Melanocyte of skin (primary cell): ENCODE measurements at places on chromosomes 3 and 15. TPM values are rescaled to one million over a fixed set of nuclear protein-coding genes. Genes with fewer than 3 reads are reported as not detected.

The FOXB1 gene
- not detected in 2 replicates for total RNA-seq

The PPCDC gene
- 10.2 and 19.6 TPM in 2 replicates for total RNA-seq

The ARPP21 gene
- not detected in 2 replicates for total RNA-seq

The PP2D1 gene
- not detected in 2 replicates for total RNA-seq

The NR2C2 gene
- 20.0 and 24.1 TPM in 2 replicates for total RNA-seq

The CCR9 gene
- total RNA-seq, result not detected in 2 replicates

The SNX22 gene
- under 0.01 TPM in 1 of 2 replicates, not detected in the other for total RNA-seq

The MASP1 gene
- 0.36 TPM in 1 of 2 replicates, not detected in the other for total RNA-seq

The SLC28A1 gene
- not detected in 2 replicates for total RNA-seq

The LRRC34 gene
- 5.2 and 10.2 TPM in 2 replicates for total RNA-seq

The SMCO1 gene
- not detected in 2 replicates for total RNA-seq

The SCG5 gene
- 0.33 and 2.3 TPM in 2 replicates for total RNA-seq

The TTLL13 gene
- total RNA-seq, result not detected in 2 replicates

The NR2E3 gene
- total RNA-seq, result not detected in 2 replicates

The TAGLN3 gene
- 0.31 TPM in 1 of 2 replicates, not detected in the other for total RNA-seq

The DET1 gene
- total RNA-seq, result 8.3 and 10.9 TPM in 2 replicates

The CKMT1B gene
- total RNA-seq, result not detected in 2 replicates
